ENCODE measurements at places on chromosomes 5 and 9.

DNA sequence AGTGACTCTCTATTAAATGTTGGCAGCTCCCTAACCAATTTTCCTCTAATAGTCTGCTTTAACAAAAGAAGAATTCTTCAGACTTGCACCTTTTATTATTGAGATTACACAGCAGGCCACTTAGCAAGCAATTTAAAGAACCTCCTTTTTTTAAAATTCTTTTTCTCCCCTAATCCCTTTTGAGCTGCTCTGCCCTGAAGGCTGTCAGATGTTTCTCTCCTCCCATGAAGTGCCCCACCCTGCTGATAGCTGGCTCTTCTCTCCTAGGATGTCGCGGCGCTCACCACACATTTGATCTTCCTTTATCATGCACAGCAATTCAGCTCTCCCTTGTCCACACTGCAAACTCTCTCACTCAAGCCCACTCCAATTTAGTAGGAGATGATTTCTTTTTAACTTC is 1471.1 kb upstream of the ACO1 start:
- DNase-seq: no peak

DNA sequence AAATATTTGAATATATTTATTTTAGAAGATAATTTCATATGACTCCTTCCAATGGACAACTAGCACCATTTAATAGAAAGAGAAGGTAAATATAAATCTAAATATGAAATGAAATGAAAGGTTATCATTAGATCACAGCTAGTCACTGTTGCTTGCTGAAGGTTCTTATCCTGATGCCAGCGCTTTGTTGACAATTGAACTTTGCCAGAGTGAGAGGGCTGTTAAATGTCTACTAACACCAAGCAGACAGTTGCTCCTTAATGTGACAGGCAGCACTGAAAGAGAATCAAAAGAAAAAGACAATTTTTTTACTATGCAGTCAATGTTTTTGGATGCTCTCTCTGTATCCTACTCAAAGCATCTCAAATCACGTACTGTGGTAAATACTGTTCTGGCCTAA is 152.6 kb upstream of the SEMA6A start:
- DNase-seq: no peak

DNA sequence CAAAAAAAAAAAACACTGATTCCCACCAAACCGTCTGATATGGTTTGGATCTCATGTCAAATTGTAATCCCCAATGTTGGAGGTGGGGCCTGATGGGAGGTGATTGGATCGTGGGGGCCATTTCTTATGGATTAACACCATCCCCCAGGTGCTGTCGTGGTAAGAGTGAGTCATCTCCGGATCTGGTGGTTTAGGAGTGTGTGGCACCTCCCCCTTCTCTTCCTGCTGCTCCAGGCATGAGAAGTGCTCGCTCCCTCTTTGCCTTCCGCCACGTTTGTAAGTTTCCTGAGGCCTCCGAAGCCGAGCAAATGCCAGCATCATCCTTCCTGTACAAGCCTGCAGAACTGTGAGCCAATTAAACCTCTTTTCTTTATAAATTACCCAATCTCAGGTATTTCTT is 45.2 kb downstream of the HSD17B3 start:
- DNase-seq: no peak

- DNase-seq: no peak
Observed at GRCh38 chr5:145697251-145697990, 137.7 kb downstream of the PRELID2 start.

DNA sequence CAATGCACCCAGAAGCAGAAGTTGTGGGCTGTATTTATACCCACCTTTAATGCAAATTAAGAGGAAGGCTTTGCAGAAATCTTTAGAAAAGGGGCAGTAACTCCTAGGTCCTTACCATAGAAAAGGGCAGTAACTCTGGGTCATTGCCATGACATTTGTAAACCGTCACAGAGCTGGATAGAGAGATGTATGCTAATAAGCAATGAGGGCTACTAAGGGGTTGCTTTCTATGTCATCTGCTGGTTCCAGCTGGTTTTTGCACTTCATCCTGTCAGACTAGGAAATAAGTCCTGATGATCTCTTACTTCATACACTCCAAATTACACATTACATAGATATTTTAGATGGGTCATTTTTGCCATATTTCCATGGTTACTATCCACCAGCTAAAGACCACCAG is 299.1 kb upstream of the TYRP1 start:
- no peak for DNase-seq

- DNase-seq: no peak
Observed at GRCh38 chr5:6544561-6544935, 88.3 kb downstream of the NSUN2 start.

DNA sequence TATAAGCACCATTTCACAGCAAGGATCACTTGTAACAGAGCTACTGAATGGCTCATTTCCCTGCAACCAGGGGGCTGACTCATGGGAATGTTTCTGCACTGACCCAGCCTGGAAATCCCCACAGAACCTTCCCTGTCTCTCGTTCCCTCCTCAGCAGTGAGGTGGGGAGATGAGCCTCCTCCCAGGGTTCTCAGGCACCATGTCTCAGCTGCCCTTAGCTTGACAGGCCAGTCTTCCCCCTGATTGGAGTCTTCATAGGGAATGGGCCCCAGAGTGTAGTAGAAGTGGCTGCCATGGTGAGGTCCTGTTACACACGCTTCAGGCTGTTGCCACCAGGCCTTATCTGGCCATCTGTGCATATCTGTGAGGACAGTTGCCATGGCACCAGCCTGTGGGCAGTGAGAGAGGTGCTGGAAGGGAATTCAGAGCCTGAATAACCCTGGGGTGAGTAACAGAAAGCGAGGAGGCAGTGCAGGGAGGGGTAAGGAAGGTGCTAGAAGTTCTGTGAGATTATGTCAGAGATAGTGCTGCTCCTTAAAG is 324.4 kb downstream of the ENC1 start:
- no peak for DNase-seq

GRCh38 chr9:132412089-132412488 is 2.1 kb downstream of the CFAP77 start:
- DNase-seq: no peak

GRCh38 chr5:152329761-152330283 is 75.3 kb downstream of the NMUR2 start:
- DNase-seq: no peak

- no peak for DNase-seq
Observed at GRCh38 chr5:76622973-76623596, at the start of gene F2RL2. Gene F2RL2, minus strand, starts transcription at chr5:76623403. Its CDS starts 173 bp downstream, at chr5:76623230.

GRCh38 chr9:121634329-121635261 is 16.8 kb upstream of the DAB2IP start:
- no peak for DNase-seq

DNA sequence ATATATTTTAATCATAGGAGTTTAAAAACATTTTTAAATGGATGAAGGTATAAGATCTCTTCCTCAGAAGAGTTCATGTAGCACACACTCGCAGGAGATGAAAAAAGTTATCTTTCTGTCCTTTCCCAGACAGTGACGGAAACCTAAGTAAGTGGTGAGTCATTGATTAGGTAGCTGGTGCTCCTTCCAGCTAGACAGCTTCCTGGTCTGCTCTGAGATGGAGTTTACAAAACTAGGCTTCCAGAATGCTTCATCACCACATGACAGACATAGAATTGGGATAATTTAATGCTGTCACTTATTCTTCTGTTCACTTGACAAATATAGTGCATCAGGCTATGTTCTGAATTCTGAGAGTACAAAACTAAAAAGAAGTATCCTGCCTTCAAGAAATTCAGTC is 2393.0 kb upstream of the C9orf72 start:
- DNase-seq: no peak

DNA sequence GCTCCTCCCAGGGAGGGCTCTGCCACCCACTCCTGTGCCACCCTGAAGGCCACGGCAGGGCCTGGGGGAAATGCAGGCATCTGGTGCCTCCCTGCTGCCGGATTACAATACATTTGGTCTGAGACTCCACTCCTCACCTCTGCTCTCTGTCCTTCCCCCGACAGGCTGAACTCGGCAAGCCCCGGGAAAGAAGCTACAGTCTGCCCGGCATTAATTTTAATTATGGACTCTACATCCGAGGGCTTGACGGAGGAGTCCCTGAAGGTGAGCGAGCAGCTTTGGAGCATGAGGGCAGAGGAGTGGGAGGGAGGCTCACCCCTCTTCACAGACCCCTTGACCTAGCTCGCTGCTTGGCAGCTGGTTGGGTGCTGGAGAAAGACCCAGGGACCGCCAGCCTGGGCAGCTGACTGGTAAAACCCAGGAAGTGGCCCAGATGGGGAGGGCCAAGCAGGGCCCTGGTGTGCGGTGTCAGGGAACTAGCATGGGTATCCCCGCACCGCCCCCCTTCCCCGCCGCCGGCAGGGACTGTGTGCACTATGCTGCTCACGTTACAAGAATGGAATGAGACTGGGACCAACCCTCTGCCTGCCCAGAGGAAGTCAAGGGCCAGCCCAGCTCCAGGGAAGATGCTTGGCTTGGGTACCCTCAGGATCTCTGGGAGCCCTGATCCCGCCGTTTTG is 83.7 kb upstream of the BARHL1 start:
- DNase-seq: no peak

DNA sequence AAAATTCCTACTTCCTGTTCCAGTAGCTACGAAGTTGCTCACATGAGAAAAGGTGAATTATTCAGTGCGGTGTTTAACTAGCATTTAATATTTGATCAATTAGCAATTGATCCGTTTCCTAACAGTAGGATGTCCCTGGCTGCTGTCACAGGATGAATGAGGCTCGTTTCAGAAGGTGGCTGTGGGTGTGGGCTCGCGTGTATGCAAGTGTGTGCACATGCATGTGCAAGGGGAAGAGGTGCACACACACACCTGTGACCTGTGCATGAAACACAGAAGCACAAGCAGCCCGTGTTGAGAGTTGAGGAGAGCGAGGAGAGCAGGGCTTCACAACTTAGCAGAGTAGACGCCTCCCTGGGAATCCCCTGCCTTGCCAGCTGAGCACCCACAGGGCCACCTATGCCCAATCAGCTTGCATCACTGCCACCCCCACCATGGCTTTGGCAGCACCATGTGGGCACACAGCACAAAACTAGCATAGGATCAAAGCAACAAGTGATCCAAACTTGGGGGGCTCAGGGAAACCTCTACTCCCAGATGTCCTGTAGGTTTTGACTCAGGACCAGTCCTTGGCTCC is 107.2 kb downstream of the C5orf15 start:
- DNase-seq: no peak

GRCh38 chr5:100826133-100826532 is 76.9 kb downstream of the ST8SIA4 start:
- DNase-seq: no peak

DNA sequence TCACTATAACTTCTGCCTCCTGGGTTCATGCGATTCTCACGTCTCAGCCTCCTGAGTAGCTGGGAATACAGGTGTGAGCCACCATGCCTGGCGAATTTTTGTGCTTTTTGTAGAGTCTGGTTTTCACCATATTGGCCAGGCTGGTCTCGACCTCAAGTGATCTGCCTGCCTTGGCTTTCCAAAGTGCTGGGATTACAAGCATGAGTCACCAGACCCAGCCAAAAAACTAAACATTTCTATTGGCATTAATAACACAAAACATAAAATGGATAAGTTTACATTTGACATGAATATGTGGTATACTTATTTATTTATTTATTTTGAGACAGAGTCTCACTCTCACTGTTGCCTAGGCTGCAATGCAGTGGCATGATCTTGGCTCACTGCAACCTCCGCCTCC is 13.6 kb upstream of the REEP5 start:
- DNase-seq: no peak

DNA sequence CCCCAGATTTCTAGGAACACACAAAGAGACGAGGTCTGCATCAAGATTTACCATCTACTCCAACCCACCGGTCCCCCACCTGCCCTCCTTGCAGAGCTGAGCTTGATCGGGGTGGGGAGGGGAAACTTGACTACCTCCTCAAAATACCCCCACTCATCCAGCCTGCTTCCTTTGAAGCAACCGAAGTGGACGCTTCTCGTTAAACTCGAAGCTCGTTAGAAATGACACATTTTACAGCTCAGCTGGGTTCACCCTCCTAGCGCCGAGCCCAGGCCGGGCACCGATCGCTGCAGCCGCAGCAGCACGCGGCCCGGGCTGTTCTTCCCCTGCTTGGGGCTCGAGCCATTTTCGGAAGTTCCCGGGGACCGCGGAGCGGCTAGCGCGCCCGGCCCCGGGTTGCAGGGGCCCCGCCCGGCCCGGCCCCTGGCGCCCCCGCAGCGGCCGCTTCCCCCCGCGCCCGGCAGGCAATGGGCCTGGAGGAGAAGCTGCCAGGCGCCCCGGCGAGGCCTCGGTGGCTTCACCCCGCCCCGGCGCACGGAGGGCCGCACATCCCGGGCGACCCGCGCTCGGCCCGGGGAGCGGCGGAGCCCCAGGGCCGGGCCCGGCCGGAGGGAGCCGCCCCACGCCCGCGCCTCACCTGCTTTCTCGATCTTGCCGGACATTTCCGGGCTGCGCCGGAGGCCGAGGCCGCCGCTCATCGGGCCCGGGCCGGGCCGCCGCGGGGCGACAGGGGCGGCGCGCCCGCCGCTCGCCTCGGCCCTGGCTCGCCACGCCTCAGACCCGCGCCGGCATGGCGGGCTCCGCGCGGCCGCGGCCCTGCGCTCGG is 530 bp downstream of the RAPGEF1 start:
- DNase-seq: peak; percentile 39

GRCh38 chr9:75797085-75797580 is 93.3 kb upstream of the PCSK5 start:
- no peak for DNase-seq

- DNase-seq: no peak
Observed at GRCh38 chr9:83521411-83521810, 16.8 kb downstream of the FRMD3 start.

DNA sequence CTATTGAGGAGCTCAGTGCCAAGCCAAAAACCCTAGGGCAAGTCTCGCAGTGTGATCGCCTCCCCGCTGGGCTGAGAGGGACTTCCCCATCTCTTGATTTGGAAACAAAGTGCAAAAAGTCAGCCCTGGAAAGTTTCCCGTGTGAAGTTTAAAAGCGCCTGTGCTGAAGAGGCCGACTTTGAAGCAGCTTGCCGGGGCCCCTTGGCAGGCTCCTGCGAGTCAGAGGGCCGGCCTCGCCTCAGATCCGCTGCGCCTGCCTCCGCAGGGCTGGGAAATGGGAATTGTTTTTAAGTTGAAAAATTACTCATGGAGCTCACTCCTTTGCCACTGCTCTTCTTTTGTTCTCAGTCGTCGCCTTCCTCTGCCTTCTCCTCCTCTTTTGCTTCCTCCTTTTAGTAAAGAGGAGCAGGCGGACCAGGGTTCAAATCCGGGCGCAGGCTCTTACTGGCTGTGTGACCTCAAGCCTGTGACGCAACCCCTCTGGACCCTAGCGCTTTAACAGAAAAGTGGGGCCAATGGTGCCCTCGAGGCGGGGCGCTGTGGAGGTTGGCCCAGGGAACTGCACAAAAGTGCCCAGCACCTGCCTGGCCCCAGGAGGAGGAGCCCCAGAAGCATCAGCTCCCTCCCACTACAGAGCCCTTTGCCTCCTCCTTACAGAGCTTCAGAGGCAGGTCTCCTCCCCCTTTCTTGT is 14.7 kb upstream of the LHX2 start:
- no peak for DNase-seq

- no peak for DNase-seq
Observed at GRCh38 chr5:150738862-150739261, 20.0 kb downstream of the DCTN4 start.

DNA sequence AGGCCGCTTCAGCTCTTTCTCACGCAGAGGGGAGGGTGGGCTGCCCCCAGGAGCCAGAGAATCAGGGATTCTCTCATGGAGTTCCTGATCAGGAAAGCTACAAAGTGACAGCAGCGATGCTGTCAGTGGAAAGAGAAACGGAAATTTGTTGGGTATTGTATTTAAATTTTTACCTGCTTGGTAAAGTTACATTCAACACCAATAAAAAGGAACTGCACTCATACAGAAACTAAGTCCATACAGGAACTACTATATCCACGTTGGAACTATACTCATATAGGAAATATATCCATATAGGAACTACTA is 325.5 kb upstream of the IRX4 start:
- DNase-seq: no peak
